Transverse colon (tissue), 4 donors: ENCODE measurements at places on chromosomes 5 and 9. TPM values are rescaled to one million over a fixed set of nuclear protein-coding genes. Genes with fewer than 3 reads are reported as not detected.

- no peak for DNase-seq
- no peak overlapping the region for H3K27ac ChIP-seq
- H3K4me1 ChIP-seq: no peaks in the 10 kb centered on the region
- H3K4me3 ChIP-seq: no peak overlapping the region
Measured at GRCh38 chr5:139468421-139468931, 2.3 kb upstream of the SMIM33 start.

DNA sequence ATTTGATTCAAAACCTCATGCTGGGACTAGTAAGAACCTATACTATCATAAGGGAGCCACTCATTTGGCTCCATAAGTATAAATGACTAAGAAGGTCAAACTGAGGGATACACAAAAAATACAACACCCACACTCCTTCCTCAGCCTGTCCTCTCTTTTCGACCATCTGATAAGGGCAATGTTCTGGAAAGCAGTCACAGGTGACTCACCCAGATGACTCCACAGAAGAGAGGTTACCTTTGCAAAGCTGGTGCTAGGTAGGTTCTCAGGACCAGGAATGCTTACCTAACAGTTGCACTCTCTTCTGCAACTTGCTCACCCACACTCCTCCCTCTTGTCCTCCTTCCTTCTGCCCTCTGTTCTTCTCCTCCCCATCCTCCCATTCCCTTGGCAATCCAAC is 32.9 kb downstream of the LHFPL2 start:
- peaks cover 17% of the 10 kb centered on the region for H3K4me1 ChIP-seq
- no peaks in the 10 kb centered on the region for H3K27me3 ChIP-seq
- no peak overlapping the region for H3K4me3 ChIP-seq

DNA sequence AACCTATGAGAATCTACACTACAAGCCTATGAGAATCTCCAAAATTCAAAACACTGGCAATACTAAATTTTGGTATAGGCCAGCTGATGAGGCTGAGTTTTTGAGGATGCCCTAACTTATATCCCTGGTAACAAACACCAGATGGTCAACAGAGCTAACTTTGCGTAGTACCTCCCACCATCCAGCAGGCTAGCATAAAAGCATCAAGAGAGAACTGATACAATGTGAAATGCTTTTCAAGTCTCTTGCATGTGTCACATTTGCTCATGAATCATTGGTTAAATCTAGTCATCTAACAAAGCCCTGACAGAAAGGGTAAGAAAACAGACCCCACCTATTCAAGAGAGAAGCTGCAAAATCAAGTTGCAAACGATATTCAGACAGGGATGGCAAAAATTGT is 1609.7 kb upstream of the CDH9 start:
- no peak overlapping the region for H3K4me3 ChIP-seq
- H3K27ac ChIP-seq: no peak overlapping the region
- H3K4me1 ChIP-seq: no peaks in the 10 kb centered on the region
- H3K27me3 ChIP-seq: no peaks in the 10 kb centered on the region

Gene SPATA6L
- total RNA-seq: 13.2 TPM
